ENCODE measurements at places on chromosomes 11 and 22.

DNA sequence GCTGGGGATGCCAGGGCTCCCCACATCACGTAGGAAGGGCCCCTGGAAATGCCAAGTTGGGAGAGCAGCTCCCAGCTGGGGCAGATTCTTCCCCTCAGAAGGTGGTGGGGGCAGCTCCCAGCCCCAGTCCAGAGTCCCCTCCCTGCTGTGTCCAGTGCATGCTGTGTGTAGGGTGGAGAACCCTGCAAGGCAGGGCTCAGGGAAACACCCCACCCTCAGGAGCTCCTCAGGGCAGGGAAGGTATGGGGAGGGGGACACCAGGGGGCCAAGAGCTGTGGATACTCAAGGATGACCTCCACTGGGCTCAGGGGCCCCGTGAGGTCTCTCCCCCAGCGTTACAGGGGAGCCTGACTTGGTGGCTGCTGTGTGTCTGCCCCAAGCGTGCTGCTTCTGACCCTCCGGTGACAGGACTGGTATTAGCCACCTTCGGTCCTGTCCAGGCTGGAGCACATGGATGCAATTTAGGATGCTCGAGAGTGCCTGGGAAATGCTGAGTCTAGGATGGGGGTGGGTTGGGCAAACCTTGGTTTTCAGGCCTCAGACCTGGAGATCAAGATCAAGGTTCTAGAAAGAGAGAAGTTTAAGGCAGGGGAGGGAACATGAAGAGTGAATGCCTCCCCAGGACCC lies 16.1 kb upstream of the CABP7 start:
- DNase-seq = no peak

DNA sequence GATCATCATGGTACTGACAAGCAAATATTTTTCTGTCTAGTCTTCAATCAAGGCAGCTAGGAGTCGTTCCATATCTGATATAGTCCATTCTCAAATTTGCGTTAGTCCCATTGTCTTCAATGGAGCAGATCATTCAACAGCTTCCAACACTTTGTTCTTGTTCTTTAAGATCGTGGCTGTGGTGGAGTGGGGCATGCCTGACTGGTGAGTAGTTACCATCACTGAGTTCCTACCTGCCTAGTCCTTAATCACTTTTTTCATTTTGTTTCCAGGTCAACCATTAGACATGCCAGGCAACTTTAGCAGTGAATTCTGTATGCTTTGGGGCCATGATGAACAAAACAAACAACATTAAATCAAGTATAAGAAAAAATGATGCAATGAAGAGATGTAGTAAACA lies 693.1 kb upstream of the KIRREL3 start:
- no peak for DNase-seq

GRCh38 chr11:408154-409007 lies 6.4 kb downstream of the SIGIRR start:
- no peak for DNase-seq

DNA sequence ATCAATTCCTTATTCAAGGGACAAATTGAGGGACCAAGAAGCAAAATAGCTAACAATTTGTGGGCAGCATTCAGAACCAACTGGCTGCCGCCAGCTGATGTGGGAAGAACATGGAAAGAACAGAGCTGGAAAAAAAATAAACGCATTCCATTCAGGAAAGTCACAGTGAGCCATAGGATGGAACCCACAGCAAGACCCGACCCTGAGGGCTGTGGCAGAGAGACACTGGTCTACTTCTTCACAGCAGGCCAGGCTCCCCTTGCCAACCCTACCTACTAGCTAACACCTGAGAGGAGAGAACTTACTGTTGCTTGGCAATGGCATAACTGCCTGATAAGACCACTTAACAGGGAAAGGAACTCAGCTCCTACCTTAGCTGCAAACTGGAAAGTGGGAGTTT lies 123.5 kb upstream of the APOA1 start:
- DNase-seq = no peak

DNA sequence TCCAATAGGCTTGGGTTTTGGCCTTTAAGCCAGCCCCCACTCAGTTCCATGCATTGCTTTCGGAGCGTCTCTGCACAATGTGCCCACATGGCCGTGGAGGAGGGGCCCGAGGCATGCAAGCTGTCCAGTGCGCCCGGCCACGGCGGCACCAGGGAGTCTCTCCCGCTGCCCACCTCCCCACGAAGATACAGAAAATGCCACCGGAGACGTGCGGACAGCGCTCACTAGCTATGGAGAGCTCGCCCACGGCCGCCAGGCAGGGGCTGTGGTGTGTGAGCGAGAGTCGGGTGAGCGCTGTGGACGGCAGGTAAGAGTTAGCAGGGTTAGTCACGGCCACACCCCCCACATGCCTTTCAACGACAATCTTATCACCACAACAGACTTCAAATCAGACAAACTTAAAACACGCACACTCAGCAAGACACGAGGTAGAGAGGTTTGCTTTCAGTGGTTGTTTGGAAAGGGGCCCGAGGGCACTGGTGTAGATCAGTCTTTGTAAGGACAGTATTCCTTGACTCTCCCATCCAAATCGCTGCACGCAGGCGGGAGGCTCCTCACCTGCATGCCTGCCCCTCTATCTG lies 18.7 kb upstream of the BID start:
- no peak for DNase-seq
